ENCODE measurements at places on chromosomes 2 and 18.

- DNase-seq = no peak
These were observed 289.7 kb downstream of the TRIB2 start for GRCh38 chr2:13006426-13006825.

GRCh38 chr2:147740211-147740927 lies 104.5 kb upstream of the ACVR2A start:
- no peak for DNase-seq

DNA sequence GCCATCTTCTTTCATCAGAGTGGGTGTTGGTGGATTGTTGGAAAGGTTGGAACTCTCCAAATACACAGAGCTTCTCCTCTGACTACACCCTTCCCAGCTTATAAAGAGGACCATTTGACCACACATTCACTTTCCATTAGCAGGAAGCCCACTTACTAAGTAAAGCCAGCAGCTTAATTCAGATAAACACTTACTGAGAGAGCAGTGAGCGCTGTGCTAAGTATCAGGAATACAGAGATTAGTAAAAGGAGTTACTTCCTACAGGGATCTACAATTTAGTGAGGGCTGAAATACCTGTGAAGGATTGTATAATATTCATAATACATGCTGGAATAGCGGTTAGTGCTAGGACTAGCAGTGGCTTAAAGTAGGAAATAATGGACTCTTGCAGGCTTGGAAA lies 343.0 kb downstream of the NYAP2 start:
- no peak for DNase-seq

DNA sequence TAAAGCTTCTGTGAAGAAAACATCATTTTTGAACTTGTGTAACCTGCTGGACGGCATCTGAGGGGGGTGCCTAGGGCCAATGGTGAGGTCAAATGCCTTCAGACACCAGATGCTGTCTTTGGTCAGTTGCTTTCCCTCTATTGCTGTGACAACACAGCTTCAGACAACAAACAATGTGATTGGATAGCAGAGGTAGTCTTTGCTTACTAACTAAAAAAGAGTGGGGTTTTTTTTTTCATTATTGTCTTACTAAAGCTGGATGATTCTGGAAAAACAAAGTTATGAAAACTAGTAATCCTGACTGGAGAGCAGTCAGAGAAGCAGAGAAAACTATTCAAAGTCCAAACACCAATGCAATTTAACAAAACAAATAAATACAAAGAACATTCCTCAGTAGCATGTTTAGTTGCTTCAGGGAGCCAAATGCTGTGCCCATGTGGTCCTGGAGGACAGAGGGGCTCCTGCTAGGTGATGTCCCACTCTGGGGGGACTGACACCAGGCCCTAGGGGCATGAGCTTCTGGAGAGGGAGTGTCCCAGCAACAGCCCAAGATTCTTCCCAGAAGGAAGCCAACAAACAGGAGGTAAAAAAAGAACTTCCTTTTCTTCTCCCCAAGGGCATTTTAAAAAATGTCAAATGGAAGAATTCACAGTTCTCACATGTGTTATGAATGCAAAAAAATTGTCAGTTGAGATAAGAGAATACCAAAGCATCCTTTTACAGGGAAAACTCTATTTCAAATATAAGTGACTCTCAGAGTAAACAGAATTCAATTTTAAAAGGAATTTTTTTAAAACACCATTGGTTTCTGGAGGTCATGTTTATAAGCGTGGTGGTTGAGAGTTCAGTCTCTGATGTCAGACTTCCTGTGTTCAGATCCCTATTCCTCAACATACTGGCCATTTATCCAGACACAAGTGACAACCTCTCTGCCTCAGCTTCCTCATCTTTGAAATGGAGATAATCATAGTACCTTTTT lies 181.1 kb upstream of the PGAP1 start:
- no peak for DNase-seq

DNA sequence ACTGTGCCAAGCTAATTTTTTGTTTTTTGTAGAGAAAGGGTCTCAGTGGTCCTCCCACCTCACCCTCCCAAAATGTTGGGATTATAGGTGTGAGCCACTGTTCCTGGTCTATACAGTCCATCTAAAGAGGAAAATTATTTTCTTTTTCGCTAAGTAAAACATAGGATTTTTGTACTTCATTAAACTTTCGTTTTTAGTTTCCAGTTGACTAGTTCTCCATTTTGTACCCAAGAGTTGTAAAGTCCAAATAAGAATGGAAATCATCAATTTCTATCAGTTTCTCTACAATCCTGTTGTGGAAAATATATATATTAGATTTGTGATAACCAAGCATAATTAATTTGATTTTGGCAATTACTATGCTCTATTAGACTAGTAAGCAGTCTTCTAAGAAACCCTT lies 156.4 kb downstream of the BABAM2 start:
- DNase-seq = no peak

DNA sequence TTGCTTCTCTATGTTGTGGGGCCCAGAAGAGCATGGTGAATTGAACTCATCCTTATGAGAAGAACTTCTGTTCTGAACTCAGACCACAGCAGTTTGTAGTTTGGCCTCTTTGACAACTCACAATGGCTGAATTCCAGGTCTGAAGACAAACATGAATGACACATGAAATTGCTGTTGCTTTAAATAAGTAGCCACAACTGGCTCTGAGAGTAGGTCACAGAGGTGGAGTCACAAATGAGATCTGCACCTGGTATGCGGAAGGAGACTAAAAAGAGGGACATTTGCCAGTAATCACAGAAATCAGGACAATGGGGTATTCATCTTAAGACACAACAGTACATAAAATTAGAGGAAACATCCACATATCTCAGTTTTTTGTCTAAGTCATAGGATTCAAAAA lies 290.3 kb upstream of the MMADHC start:
- DNase-seq = no peak
